ENCODE measurements at places on chromosomes 4 and X. TPM values are rescaled to one million over a fixed set of nuclear protein-coding genes. Genes with fewer than 3 reads are reported as not detected.

DNA sequence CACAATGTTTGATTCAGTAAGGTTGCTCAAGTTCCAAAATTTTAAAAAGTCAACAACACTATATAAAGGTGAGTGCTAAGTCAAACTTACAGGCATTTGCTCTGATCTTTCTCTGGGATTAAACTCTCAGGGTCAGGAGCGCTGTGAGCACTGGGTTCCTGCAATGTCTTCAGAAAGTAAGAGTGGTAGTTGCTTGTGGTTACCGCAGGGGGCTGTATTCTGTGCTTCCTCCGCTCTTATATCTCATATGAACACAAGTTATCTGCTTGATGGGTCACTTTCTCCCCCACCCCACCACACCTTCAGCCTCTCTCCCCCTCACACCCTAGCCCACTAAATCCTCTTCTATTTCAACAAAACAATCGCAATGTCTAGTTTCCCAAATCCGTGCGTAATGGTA, 116.4 kb upstream of the IGSF1 start:
- no peak for DNase-seq

DNA sequence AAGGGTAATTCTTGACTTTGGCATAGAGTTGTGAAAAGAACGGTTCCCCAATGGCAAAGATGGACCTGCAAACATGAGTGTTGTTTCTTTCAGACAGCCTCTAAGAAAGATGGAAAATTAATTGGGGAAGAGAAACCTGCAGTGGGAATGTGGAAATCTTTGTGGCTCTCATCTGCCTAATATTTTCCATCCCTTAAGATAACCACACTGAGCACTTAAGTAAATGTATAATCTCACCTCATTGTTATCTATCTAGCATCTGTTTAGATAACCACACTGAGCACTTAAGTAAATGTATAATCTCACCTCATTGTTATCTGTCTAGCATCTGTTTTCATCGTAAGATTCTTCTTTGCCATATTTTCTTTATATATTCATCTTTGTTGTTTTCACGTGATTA, 149.3 kb downstream of the NWD2 start:
- no peak for DNase-seq

- no peak for DNase-seq
These were observed 127.1 kb downstream of the CHIC2 start for GRCh38 chr4:53937327-53937726.

GRCh38 chr4:183602557-183603027, 56.4 kb downstream of the RWDD4 start:
- peak; percentile 62 for DNase-seq

GRCh38 chrX:15864629-15865028, 10.0 kb upstream of the AP1S2 start:
- DNase-seq, result no peak

DNA sequence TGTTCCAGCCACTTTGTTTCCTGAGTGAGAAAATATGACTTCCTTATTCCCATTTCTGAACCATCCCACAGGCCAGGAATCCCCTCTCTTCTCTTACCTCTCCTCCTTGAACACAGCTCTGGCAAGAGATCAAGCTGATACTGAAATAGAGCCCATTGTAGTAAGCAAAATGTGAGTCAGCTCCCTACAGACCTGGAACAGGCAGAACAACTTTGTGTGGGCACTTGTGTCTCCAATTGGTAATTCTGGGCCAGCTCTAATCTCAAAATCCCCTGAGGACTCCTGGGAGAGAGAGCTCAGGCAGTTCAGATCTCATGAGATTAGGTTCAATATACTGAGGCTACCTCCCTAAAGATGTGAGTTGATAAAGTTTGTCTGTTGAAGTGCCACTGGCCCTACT, 213.5 kb downstream of the GUCY2F start:
- DNase-seq, result no peak

DNA sequence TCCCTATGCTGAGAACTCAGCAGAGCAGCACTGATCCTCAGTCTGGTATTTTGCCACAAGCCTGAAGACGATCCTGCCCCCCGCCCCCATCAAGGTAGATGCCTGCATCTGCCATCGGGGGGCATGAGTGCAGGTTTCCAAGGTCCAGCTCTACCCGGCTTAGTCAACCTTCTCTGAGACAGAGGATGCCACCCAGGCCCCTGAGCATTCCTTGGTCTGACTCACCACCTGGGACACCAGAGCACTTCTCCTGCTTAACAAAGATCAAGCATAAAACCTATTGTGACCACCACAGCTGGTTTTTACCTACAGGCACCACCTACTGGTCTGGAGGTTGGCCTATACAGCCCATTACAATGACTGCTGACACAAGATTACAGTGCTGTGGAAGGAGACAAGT, 1168.1 kb downstream of the PCDH19 start:
- no peak for DNase-seq

GRCh38 chr4:53935780-53936179, 128.6 kb downstream of the CHIC2 start:
- peak; percentile 21 for DNase-seq

DNA sequence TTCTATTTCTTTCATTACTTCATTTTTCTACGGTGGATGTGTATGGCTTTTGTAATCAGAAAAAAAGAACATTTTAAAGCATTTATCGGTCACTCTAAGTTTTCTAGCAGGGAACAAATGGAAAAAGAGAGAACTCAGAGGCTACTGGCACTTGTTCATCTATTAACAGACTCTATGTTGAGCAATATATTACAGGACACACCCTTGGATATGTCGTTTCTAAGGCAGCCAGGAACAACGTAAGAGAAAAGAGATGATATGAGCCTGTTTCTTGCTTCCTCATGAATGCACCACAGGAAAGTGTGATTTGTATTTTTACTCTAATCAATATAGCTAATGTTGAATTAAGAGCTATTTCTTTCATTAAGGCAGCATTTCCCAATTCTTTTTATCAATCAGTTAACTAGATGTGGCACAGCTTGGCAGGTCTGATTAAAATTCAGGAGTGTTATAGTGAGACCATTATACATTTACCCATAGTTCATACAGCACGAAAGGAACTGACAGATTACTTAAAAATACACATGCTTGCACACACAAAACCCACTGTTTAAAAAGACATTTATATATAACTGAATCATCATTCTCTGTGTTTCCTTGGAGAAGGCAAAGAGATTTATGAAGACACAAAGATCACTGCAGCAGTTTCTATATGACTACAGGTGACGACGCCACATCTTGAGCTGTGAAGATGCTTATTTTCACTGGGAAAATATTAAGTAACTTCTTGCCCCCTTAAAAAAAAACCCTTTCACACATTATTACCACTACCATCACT, 13.0 kb downstream of the RAB9B start:
- peak; percentile 19 for DNase-seq

- DNase-seq, result peak; percentile 6
These were observed 10.2 kb upstream of the ATP6AP2 start for GRCh38 chrX:40570346-40571093.

DNA sequence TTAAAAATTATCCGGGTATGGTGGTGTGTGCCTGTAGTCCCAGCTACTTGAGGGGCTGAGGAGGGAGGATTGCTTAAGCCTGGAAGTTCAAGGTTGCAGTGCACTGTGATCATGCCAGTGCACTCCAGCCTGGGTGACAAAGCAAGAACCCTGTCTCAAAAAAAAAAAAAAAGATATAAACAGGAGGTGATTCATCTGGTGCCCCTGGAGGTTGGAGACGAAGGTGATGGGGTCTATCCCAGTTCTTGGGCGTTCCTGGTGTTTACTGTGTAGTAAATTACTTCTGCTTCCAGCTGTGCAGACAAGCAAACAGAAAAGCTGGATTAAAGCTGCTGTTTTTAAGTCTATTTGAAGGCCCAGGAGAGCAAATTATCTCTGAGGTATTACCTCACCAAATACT, 19.9 kb downstream of the GPKOW start:
- no peak for DNase-seq

DNA sequence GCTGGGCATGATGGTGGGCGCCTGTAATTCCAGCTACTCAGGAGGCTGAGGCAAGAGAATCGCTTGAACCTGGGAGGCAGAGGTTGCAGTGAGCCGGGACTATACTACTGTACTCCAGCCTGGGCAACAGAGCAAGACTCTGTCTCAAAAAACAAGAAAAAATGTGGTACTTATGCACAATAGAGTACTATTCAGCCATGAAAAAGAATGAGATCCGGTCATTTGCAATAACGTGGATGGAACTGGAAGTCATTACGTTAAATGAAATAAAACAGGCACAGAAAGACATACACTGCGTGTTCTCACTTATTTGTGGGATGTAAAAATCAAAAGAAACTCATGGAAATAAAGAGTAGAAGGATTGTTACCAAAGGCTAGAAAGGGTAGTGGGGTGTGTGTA, 12.1 kb downstream of the RPGR start:
- no peak for DNase-seq

GRCh38 chrX:13345037-13345436, 25.2 kb upstream of the ATXN3L start:
- DNase-seq, result no peak

DNA sequence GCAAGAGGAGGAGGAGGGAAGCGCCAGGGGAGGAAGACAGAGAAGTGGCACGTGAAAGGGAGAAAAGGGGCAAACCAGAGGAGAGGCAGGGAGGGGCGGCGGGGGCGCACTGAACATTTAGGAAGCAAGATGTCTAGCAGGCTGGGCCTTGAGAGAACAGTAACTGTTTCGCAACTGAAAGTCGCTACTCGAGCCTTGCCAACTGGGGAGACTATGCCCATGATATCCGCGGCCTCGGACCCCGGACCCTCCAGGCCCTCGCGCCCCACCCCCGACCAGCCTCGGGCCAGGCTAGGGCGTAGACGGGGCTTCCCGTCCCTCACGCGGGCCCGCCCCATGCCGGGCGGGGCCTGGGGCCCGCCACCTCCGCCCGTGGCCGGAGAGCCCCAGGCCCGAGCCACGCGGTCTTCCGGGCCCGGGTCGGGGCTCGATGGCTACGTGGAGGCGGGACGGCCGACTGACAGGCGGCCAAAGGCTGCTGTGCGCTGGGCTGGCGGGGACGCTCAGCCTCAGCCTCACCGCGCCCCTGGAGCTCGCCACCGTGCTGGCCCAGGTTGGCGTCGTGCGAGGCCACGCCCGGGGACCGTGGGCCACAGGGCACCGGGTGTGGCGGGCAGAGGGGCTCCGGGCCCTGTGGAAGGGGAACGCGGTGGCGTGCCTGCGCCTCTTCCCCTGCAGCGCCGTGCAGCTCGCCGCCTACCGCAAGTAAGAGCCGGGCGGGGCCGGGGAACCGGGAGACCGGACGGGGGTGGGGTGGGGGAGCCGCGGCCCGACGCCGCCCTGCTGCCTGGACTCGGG, at the start of gene SLC25A43:
Gene SLC25A43, plus strand, starts transcription at position 363 of the 798 bp plus-strand sequence. Its CDS starts 68 bp downstream, at position 431.
- peak; percentile 20 for DNase-seq

DNA sequence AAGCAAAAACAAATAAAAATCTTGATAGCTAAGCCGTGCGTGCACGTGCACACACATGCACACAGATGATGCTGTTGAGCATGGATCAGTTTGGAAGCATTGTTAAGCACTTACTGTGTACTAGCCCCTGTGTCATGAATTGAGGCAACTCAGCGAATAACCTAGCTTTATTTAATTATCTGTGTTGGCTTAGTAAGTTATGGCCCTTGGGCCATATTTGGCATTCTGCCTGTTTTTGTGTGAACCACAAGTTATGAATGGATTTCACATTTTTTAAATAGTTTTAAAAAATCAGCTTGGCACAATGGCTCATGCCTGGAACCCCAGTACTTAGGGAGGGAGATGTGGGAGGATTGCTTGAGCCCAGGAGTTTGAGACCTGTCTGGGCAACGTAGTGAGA, 113.6 kb upstream of the CBLL2 start:
- no peak for DNase-seq

GRCh38 chr4:166625018-166625637, 609.2 kb downstream of the SPOCK3 start:
- no peak for DNase-seq

DNA sequence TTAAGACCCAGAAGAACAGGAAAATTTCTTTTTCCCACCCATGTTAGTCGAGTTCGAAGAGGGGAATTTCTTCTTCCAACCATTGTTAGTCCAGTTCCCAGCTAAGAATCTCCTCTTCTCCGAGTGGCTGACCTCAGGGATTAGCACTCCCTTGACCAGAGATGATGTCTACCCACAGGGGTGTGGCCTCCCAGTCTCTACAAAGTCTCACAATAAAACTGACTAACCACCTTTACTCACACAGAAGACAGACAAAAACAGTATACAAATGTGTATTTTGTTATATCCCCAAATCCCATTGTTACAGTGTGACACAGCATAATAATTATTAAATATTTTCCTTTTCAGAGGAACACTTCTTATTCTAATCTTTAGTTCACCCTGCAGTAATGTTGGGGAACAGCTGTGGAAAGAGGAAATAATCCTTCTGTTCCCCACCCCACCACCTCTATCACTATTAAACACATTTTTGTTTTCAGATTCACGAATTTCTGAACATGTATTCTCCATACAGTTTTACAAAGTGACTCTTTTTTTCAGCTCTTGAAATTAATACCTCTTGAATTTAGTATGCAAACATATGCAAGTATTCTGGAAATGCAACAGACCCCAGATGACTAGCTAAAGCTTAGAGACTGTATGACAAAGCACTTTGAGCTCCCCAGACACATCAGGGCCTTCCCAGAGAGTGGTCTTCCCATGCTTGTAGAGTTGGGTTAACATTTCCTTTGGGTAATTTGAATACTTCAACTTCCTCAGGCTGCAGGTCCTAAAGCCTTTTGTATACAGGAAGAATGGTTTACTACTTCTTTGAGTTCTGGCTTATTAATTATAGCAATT, 62.5 kb upstream of the NFKB1 start:
- peak; percentile 10 for DNase-seq

DNA sequence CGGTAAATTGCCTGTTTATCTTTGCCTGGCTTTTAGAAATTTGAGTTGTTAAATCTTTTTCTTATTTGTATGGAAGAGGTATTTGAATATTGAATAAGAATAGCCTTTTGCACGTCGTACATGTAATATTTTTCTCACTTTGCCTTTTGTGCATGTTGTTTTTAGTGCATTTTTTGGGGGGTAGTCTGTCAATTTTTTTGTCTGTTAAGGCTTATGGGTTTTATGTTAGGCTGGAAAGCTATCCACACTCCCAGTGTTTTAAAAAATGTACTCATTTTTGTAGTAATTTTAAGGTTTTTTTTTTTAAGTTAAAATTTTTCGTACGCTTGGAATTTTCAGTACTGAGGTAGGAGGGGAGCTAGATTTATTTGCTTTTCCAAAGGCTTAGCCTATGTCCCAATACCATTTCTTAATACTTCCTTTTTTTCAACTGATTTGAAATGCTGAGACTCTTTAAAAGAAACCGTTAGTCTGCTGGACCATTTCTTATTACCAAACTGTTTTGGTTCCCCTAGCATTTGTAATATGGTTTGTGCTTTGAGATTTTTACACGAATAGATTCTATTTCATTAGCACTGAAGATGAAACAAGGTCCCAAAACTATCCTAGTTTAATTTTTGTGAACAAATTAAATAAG, 1.3 kb downstream of the HERC5 start:
- DNase-seq, result no peak

The VGLL1 gene
- 14.2 TPM for total RNA-seq

The RAB39B gene
- 7.7 TPM for total RNA-seq

The PRRG1 gene
- 9.9 TPM for total RNA-seq

The MUC7 gene
- total RNA-seq, result 10.8 TPM

The L1CAM gene
- total RNA-seq, result 18.8 TPM

The FREM3 gene
- 2.2 TPM for total RNA-seq

The CT45A1 gene
- total RNA-seq, result not detected

The CXorf51B gene
- not detected for total RNA-seq

The ZAR1 gene
- total RNA-seq, result 0.48 TPM

The THAP9 gene
- 12.0 TPM for total RNA-seq

The SLC9A7 gene
- 1.9 TPM for total RNA-seq
